Right cardiac atrium (tissue), 5 donors: ENCODE measurements at places on chromosomes 5 and 9. TPM values are rescaled to one million over a fixed set of nuclear protein-coding genes. Genes with fewer than 3 reads are reported as not detected.
A peak's percentile ranks its signal among the peaks of the same experiment; 100 is the strongest.

GRCh38 chr9:137552022-137552768 lies 516 bp downstream of the MRPL41 start:
- peak; percentile 60 for DNase-seq

GRCh38 chr5:173542159-173542558 lies 74.3 kb downstream of the BOD1 start:
- no peak for DNase-seq

DNA sequence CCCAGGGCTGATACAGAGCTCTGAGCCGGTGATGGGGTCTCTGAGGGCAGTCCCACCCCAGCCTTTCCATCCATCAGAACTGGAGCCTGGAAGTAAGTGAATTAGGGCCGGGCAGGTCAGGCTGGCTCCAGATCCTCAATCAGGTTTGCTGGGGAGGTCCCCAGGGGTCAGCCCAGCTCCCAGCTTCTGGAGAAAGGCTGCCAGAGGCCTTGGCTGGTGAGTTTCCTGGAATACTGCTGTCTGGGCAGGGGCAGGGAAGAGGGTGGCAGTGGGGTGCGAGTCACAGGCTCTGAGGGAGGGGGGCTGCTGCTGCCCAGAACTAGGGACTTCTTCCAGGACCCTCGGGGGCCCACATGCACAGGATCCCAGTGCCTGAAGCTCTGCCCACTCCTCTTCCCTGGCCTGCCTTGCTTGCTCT lies 200.6 kb upstream of the MVB12B start:
- no peak for DNase-seq

GRCh38 chr5:124683917-124684555 lies 62.4 kb downstream of the ZNF608 start:
- DNase-seq = no peak

The PLEKHG4B gene
- not detected for total RNA-seq

- DNase-seq = no peak
Observed at GRCh38 chr5:1490376-1490775, 33.4 kb downstream of the LPCAT1 start.

DNA sequence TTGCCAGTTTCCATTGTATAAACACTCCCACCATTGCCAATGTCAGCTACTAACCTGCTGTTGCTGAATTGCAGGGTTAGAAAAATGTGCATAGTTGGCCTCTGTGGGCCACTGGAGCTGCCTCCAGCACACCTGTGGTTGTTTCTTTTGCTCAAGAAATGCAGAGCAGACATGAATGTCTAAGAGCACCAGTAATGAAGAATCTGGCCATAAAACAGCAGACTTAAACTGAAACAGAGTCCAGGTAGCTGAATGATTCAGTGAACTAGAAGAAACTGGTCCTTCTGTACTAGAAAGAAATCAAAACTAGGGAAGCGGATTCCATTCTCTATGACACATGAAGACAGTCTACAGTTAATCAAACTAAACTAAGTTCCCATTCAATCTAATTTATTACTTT lies 48.2 kb downstream of the NUDT12 start:
- DNase-seq = no peak
